ENCODE measurements at places on chromosomes 12 and 14. TPM values are rescaled to one million over a fixed set of nuclear protein-coding genes. Genes with fewer than 3 reads are reported as not detected.

The PYGL gene
- 21.1 TPM for total RNA-seq

DNA sequence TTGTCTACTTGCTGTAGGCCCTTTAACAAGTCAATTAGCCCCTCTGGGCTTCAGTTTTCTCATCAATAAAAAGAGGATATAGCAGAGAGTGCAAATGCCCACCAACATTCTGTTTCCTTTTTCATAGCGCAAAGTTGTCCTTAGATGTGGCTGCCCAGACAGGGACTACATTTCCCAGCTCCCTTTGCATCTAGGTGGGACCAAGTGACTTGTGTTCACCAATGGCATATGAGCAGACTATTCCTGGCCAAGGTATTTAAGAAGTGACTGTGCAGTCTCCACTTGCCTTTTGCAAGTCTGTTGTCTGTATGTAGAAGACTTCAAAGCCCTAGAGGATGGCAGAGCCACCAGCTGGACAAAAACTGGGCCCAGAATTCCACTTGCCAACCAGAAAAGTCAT, 59.7 kb downstream of the DAO start:
- no peak for DNase-seq

DNA sequence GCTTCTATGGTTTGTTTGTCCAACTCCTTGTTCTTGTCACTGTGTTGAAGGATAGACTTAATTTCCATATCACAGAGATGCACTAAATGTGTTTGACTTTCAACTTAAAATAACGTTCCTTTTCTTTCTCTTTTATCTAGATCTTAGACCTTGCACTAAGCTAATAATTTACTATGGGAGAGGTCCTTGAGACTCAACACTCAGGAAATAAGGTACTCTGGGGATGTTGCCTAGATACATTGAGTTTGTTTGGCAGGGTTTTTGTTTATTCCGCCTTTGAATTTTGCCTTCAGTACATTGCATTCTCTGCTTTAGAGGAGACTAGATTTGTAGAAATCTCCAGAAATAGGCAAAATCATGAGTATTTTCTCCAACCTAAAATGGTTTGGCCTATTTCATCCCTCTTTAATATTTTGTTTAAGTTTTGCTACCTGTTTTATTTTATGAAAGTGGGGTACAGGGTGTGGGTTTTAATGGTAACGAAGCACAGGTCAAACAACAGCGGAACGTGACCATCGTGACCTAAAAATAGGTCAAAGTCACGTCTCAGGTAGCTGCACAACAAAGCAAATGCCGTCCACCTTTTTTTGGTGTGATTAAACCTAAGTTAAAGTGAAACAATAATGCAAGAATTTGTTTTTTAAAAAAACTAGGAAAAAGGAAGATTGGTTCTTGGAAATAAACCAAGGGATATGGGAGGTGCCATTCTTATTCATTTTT, 115.3 kb upstream of the CPSF6 start:
- no peak for DNase-seq

DNA sequence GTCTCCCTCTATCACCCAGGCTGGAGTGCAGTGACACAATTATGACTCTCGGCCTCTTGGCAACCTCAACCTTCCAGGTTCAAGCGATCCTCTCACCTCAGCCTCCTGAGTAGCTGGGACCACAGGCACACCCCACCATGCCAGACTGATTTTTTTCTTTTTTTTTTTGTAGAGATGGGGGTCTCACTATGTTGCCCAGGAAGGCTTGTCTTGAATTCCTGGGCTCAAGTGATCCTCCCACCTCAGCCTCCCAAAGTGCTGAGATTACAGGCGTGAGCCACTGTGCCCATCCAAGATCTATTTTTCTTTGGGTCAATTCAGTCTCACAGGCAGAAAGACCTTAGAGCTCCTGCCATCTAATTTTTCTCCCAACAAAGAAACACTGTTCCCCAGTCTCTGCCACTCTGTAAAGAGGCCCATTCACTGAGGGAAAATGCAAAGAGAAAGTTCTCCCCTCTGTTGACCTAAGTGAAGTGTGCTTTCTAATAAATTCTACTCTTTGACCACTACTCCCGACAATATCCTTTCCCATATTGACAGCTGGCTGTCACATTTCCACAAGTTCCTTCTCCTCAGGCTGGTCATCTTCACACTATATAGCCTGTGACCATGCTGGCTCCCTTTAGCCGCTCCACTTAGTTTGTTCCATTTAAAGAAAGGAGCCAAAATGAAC, 23.3 kb downstream of the TMED8 start:
- no peak for DNase-seq

DNA sequence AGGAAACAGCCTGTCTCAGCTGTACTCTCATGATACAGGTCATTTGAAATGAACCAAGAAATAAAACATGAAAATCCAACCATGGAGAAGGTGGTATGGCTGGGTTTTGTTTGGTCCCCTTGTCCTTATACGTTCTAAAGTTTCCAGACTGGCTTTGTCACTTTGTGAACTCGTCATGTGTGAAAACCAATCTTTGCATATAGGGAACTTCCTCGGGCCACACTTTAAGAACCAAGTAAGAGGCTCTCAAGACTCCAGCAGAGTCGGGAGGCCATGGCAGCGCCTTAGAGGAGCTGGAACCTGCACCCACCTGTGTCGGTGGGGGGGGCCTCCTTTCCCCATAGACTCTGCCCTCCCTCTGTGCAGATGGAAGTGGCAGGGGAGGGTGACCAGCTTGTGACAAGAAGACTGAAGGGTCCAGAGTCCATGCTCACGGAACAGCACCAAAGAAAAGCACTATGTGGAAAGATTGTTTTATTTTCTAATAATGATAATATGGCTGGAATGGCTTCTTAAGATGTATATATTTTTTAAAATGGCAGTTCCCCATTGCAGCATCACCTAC, 125.3 kb downstream of the ESRRB start:
- no peak for DNase-seq

GRCh38 chr14:89137526-89138163, 279.4 kb downstream of the FOXN3 start:
- DNase-seq: no peak

GRCh38 chr12:117192057-117192456, 1.8 kb upstream of the FBXO21 start:
- DNase-seq: no peak

DNA sequence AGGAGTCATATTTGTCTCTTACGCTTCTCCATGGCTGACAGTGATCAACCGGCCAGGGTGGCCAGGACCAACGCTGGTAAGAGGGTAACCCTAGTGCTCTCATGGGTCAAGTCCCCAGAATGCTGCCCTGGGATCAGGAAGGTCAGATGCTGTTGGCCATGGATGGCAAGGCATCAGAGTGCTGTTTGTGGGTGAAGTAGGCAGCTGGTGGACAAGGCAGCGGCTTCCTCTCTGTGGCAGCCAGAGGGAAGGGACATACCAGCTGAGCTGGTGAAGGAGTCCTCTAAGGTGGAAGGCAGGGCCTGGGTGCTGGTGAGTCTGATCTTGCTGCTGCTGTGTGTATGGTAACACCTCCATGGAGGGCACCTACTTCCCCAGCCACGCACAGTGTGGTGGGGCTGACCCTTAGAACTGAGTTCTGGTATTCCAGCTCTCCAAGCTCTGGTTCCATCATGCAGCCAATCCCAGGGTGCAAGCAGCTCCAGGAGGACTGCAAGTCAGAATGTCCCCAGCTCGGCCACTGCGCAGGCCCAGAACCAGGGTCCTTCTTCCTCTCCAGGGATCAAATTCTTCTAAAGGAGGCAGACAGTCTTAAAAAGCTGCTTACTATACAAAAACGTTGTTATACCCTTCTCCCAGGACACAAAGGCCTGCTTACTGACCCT, 13.4 kb upstream of the SMOC1 start:
- no peak for DNase-seq

The PSMA3 gene
- total RNA-seq: 180 TPM

DNA sequence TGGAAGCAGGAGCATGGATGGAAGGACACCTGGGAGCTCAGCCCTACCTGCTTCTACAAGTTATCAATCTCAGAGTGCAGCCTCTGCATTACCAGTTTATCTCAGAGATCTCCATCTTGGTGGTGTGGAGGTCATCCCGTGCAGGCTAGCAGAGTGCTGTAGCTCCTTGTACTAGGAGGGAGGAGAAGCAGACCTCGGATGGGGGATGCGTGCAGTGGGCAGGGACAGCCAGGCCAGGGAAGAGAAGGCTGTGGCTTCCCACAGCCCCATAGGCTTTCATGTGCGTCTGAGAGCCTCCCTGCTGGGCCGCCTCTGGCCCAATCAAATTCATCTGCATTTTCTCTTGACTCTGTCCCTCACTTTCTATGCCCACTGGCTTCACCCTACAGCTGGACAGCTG, 8.8 kb upstream of the KRT82 start:
- DNase-seq: no peak

- no peak for DNase-seq
Observed at GRCh38 chr14:75976826-75977581, 4.8 kb downstream of the TGFB3 start.

GRCh38 chr12:113475451-113476175, 3.9 kb upstream of the LHX5 start:
- DNase-seq: no peak

- no peak for DNase-seq
Observed at GRCh38 chr12:41891226-41891625, 253.4 kb downstream of the GXYLT1 start.

DNA sequence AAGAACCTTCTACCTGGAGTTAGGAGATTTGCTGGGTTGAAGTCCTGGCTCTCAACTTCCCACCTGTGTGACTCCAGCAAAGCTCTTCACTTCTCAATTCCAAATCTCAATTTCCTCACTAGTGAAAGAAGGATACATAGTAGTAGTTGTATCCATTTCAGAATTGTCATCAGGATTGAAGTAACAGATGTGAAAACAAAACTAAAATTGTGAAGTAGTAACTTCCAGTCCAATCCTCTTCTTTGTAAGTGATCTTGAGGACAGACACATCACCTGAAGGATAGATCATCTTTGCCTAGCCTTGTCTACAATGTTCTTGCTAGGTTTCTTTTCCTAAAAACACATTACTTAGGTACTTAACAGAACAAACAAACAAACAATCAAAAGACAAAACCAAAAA, 1.2 kb upstream of the LRRK2 start:
- no peak for DNase-seq

DNA sequence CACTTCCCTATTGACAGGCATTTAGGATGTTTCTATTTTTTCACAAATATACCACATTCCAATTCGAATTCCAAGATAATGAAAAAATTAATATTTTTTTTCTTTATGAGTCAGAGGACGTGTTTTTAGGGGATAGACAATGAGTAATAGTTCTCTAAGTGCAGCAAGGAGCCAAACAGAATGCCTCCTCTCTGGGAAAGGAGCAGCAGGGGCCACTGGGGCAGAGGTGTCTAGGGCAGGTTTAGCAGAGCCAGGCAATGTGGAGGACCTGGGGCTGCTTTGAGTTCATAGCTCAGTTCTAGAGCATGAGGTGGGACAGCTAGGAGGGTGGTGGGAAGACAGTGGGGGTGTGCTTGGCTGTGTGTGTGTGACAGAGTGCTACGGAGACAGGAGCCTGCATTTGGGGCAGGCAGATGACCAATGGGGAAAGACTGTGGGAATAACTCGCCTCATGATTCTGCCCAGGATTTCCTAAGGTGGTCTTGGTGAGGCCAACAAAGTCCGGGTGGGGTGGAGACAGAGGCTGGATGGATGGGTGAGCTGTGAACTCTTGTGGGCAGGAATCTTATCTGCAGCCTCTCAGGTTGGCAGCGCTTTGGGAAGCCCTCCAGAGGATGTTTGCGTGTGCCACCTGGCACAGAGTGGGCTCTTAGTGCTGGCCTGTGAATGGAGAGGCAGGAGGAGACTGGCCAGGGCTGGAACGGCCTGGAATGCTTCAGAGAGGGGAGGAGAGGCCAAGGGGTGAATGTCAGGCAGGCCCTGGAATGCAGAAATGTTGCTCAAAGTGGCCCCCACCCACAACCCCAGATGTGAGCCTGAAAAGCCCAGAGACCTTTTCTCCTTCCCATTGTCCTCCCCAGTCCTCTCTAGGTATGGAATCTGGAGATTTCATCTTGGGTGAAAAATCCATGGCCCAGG, 2.4 kb upstream of the KRT7 start:
- DNase-seq: no peak

The BBOF1 gene
- total RNA-seq: 2.3 TPM

- DNase-seq: no peak
Observed at GRCh38 chr14:100031506-100032281, 33.5 kb upstream of the EVL start.

DNA sequence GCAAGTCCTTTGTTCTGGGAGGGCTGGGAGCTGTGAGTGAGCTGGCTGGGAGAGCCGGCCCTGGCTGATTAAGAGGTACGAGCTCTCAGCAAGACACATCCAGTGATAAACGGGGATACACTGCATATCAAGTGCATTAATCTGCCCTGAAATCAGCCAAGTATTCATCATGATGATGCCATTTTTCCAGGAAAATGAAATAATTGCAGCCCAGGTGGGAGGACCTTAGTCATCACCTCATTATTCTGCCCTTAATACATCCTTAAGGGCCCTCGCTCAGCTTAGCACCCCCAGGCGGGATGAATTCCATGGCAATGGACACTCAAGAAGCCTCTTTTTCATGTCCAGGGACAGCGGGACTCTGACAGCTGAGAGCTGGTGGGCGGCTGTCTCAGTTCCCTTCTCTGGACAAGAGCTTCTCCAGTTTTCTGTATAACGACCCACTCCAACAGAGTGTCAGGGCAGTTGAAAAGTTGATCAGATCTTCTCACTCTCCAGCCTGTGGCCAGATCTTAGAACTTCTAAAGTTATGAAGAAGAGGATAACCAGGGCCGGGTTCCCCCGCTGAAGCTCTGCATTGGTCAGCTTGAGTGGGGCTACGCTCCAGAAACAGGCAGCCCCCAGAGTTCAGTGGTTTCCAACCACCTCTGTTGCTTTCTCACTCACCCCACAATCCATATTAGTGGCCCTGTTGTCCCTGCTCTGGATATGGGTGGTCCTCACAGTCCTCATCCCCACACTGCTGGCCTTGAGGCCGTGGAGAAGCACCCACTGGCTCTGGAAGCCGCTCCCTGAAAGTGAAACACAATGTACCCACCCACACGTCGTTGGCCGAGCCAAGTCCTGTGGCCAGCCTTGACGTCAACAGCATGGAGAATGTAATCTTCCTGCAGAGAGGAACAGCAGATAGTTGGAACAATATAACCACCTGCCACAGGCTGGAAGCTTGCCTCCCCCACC, 306.2 kb upstream of the DIO3 start:
- no peak for DNase-seq

The TESPA1 gene
- total RNA-seq: 0.95 TPM

Measured in endothelial cell (in vitro differentiated cells).